ENCODE measurements at places on chromosomes 3 and 15. TPM values are rescaled to one million over a fixed set of nuclear protein-coding genes. Genes with fewer than 3 reads are reported as not detected.

- H3K27ac ChIP-seq, result no peak overlapping the region
- no peak for DNase-seq
- peaks cover 18% of the 10 kb centered on the region for H3K36me3 ChIP-seq
Measured at GRCh38 chr15:51938286-51938685, 33.3 kb downstream of the LEO1 start.

- peaks cover 21% of the 10 kb centered on the region for H3K27me3 ChIP-seq
- H3K27ac ChIP-seq, result no peak overlapping the region
- H3K36me3 ChIP-seq, result peaks cover 2% of the 10 kb centered on the region
- no peak for DNase-seq
Measured at GRCh38 chr3:186077466-186077865, 31.4 kb downstream of the ETV5 start.

- H3K27me3 ChIP-seq, result peaks cover 8% of the 10 kb centered on the region
- no peak overlapping the region for H3K4me3 ChIP-seq
- H3K4me1 ChIP-seq, result no peaks in the 10 kb centered on the region
- H3K36me3 ChIP-seq, result no peaks in the 10 kb centered on the region
Measured at GRCh38 chr15:78730955-78731354, 80.3 kb downstream of the ADAMTS7 start.

DNA sequence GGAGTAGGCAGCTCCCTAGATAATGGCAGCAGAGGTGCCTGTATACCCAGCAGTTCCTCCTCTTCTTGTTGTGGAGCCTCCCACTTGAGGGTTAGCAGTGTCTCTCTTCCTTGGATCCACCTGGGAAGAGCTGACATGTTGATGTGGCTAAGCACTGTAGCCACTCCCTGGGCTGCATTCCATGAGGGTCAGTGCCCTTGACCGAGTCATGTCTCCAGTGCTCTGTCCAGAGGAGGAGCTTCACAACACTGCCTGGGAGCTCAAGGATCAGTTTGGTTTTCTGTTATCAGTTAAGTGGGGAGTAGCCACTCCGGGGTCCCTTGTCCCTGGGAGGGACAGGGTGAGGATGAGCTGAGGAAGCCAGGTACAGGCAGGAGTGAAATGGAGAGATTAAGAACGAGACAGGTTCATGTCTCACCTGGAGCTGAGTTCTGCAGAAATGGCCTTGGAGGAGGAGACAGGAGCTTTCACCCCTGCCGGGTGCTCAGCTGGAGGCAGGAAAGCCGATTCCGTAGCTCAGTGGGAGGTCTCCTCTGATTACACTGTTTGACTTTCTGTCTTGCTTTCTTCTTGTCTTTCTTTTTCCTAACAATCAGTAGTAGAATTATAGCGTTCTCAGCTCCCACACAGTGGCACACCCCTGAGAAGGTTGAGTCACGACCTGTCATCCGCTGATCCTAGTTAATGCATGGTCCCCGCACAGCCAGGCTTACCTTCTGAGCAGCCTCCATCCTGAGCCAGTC is 57.9 kb upstream of the SEC22A start:
- H3K27me3 ChIP-seq, result no peaks in the 10 kb centered on the region
- no peak for DNase-seq
- H3K4me3 ChIP-seq, result no peak overlapping the region
- no peaks in the 10 kb centered on the region for H3K4me1 ChIP-seq

DNA sequence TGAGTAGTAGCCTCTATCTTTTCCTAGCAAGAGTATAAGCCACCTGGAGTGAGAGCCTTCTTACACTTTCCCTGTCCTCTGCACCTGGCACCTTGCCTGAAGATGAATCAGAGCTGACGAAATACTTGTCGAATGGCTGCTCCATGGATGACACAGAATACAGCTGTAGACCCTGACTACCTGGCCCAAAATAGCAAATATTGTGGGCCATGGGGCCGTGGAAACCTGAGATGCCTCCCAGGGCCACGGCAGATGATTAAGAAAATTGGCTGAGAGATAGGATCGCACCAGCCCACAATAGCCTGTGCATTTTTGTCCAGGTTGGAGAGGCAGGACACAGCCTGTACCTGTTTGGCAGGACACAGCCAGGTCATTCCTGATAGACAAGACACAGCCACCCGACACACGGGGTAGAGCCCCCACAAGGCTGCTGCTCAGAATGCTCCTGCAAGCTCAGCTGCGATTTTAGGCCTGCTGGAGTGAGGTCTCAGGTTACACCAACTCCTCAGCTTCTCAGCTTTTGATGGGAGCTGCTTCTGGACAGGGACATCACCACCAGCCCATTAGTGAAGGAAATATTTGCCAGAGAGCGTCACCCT is 22.9 kb upstream of the TPM1 start:
- H3K27me3 ChIP-seq, result no peaks in the 10 kb centered on the region
- no peak overlapping the region for H3K4me3 ChIP-seq
- DNase-seq, result no peak
- H3K36me3 ChIP-seq, result no peaks in the 10 kb centered on the region
- H3K4me1 ChIP-seq, result peaks cover 4% of the 10 kb centered on the region
- no peak overlapping the region for H3K27ac ChIP-seq

- no peak overlapping the region for H3K27ac ChIP-seq
- peaks cover 2% of the 10 kb centered on the region for H3K4me1 ChIP-seq
- H3K27me3 ChIP-seq, result no peaks in the 10 kb centered on the region
- DNase-seq, result no peak
Measured at GRCh38 chr3:160486459-160486869, 36.9 kb upstream of the TRIM59 start.

- H3K4me1 ChIP-seq, result no peaks in the 10 kb centered on the region
- H3K36me3 ChIP-seq, result no peaks in the 10 kb centered on the region
- H3K27ac ChIP-seq, result no peak overlapping the region
- no peak overlapping the region for H3K4me3 ChIP-seq
- DNase-seq, result no peak
Measured at GRCh38 chr3:153348457-153349107, 186.6 kb downstream of the RAP2B start.

DNA sequence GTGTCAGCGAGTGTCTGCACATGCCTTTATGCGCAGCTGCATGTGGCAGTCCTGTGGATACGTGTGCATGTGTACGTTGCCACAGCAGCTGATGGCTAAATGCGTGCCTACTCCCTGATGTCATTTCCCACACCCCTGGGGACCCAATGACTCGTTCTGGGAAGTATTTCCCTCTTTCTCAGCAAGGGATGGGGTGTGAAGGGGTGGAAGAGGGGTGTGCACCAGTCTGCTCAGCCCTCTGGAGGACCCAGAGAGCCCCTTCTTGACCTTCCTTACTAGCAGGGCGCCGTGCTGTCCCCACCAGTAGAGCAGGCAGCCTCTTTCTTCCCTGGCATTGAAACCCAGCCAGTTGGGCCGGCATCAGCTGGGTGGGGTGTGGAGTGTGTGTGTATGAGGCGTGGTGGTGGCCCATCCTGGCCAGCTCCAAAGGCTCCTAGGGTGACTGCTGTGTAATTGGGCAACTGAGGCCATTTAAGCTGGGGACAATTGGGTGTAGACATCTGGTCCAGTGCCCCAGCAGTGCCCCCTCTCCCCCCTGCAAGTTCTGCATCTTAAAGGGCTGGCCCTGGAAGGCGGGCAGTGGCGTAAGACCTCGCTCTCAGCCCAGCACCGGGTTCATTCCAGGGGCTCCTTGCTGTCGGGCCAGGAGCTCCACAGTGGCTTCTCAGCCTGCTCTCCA is 19.2 kb downstream of the SNX33 start:
- no peak overlapping the region for H3K27ac ChIP-seq
- H3K36me3 ChIP-seq, result no peaks in the 10 kb centered on the region
- no peaks in the 10 kb centered on the region for H3K4me1 ChIP-seq
- no peak for DNase-seq
- H3K27me3 ChIP-seq, result no peaks in the 10 kb centered on the region
- no peak overlapping the region for H3K4me3 ChIP-seq

- no peaks in the 10 kb centered on the region for H3K4me1 ChIP-seq
- H3K36me3 ChIP-seq, result no peaks in the 10 kb centered on the region
- peaks cover 6% of the 10 kb centered on the region for H3K27me3 ChIP-seq
- H3K4me3 ChIP-seq, result no peak overlapping the region
- no peak overlapping the region for H3K27ac ChIP-seq
- no peak for DNase-seq
Measured at GRCh38 chr15:51170882-51171633, 76.4 kb upstream of the TNFAIP8L3 start.

GRCh38 chr3:114411811-114412803 is 118.3 kb downstream of the TIGIT start:
- peak overlapping the region; percentile 44 for H3K27ac ChIP-seq
- H3K27me3 ChIP-seq, result no peaks in the 10 kb centered on the region
- H3K4me1 ChIP-seq, result peaks cover 24% of the 10 kb centered on the region
- DNase-seq, result peak; percentile 57
- no peak overlapping the region for H3K4me3 ChIP-seq
- H3K36me3 ChIP-seq, result no peaks in the 10 kb centered on the region

DNA sequence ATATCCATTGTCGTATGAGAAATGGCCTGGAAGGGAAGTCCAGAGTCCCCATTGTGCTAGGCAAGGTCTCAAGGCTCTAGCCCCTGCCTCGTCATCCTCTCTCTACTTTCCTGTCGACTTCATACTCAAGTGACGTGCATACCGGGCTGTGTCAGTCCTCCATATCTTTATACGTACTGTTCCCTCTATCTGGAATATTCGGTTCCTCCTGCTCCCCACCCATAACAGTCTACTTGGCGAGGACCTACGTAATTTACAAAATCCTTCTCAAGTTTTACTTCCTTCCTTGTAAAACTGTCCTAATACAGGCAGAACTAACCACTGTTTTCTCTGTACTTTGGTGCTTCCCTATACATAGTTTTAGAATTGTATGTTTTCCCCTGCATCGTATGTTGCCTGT is 2.2 kb upstream of the ALPK3 start:
- peaks cover 13% of the 10 kb centered on the region for H3K27me3 ChIP-seq
- H3K4me1 ChIP-seq, result peaks cover 8% of the 10 kb centered on the region

DNA sequence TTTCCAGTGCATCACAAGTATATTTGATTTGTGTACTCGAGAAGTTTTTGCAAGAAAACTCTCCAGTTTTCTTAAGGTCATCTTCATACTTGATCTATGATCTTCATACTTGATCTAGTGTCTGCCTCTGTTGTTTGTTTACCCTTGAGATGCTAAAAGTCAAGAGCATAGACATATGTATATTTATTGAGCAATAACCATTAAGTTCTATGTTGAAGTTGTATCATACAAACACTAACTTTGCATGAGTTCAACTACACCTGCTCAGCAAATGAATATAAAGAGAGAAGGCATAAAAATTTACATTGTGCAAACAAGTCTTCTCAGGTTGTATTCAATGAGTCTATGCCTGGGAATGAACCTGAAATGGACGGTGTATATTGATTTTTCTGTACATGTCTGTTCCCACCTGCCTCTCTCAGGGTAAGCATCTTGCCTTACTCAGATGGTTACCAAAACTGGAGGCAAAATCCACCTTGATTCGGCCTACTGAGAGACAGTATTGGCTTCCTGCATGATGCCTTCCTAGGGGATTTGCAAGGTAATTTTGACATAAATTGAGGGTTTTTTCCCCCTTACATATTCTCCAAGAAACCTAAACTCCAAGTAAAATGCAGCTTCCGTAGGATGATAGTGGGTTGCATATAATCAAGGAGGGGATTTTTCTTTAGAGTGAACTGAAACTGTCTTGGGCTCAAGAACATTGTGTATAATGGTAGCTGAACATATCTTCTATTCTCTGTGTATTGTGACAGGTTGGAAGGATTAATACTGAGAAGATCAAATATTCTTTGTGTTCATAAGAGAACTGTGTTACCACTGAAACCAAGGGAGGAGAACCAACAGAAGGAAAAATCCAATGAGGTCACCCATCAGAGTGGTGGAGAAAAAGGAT is 110.4 kb downstream of the FILIP1L start:
- H3K27me3 ChIP-seq, result no peaks in the 10 kb centered on the region
- no peak overlapping the region for H3K4me3 ChIP-seq
- H3K36me3 ChIP-seq, result peaks cover 1% of the 10 kb centered on the region
- H3K27ac ChIP-seq, result no peak overlapping the region
- peaks cover 4% of the 10 kb centered on the region for H3K4me1 ChIP-seq

- H3K4me3 ChIP-seq, result no peak overlapping the region
- peaks cover 1% of the 10 kb centered on the region for H3K27me3 ChIP-seq
- H3K4me1 ChIP-seq, result peaks cover 15% of the 10 kb centered on the region
- H3K36me3 ChIP-seq, result no peaks in the 10 kb centered on the region
- peak; percentile 68 for DNase-seq
- H3K27ac ChIP-seq, result no peak overlapping the region
Measured at GRCh38 chr3:152021951-152022461, 148.6 kb downstream of the SUCNR1 start.

Gene TMEM212
- not detected for total RNA-seq

Gene EPHB1
- total RNA-seq, result 1.3 TPM

Gene CYFIP1
- total RNA-seq, result 57.3 TPM

Gene ARHGEF26
- 0.34 TPM for total RNA-seq
